ENCODE measurements at places on chromosomes 13 and 19.

- DNase-seq, result no peak
Observed at GRCh38 chr13:38346764-38347163, 2.9 kb upstream of the UFM1 start.

DNA sequence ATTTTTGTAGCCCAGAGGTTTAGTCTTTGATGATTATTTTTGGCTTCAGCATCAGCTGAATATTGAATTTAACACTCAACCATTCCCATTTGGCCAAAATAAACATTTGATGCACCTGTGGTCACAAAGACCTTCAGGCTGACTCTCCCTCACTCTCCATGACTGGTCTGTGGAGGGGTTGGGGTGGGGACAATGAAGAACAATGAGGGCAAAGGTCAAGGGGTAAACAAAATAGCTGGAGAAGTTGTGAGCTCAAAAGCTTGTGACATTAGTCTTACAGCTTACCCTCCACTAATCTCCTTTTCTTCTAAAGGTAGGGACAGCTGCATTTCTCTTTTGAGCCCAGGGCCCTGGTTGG is 86.9 kb downstream of the SLC15A1 start:
- no peak for DNase-seq

DNA sequence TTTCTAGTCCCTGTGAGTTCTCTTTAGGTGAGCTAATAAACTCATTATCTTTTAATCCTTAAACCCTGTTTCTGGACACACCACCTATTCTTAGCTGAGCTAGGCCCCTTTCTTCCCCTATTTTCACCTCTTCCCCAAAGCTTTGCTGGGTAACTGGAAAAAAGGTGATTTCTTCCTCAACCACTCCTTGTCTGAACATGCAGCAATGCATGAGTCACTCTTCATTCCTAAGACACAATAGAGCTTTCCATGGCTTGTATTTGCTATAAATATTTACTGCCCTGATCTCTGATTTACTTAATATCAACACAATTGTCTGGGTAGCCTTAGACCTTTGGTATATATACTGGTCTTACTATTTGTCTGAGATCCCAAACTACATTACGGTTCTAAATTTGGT is 370.9 kb downstream of the KLF5 start:
- DNase-seq, result no peak

GRCh38 chr13:57056601-57057180 is 84.0 kb upstream of the PRR20A start:
- DNase-seq, result no peak

DNA sequence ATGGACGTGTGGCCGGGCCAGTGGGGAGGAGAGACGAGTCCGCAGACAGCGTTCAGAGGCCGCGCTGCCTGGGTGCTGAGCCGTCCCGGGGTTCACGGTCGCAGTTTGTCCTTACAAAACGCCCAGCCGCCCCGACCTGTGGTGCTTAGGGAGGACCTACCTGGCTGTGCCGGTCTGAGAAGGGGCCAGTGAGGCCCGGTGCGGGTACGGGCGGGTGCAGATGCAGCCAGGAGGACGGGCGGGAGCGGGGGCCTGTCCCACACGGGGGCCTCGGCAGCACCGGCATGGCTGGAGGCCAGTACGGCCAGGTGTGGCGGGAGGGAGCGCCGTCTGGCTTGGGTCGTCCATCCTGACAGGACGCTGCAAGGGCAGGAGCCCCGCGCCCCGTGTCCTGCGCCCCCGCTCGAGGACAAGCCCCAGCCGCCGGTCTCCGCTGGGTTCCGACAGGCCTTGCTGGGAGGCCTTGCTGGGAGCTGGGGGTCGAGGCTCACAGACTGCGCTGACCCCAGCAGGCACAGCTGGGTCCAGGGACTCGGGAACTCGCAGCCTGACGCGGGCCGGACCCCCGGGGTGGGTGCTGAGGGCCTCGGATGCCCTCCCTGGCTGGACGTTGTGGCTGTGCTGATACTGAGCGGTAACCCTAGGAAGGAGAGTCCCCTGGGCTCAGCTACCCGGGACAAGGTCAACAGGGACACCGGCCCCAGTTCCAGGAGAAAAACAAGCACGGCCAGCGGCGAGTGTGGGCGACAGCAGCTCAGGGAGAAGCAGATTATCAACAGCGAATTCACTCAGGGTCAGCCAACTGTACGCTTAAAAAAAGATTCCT is 5.3 kb upstream of the PROZ start:
- DNase-seq, result no peak

DNA sequence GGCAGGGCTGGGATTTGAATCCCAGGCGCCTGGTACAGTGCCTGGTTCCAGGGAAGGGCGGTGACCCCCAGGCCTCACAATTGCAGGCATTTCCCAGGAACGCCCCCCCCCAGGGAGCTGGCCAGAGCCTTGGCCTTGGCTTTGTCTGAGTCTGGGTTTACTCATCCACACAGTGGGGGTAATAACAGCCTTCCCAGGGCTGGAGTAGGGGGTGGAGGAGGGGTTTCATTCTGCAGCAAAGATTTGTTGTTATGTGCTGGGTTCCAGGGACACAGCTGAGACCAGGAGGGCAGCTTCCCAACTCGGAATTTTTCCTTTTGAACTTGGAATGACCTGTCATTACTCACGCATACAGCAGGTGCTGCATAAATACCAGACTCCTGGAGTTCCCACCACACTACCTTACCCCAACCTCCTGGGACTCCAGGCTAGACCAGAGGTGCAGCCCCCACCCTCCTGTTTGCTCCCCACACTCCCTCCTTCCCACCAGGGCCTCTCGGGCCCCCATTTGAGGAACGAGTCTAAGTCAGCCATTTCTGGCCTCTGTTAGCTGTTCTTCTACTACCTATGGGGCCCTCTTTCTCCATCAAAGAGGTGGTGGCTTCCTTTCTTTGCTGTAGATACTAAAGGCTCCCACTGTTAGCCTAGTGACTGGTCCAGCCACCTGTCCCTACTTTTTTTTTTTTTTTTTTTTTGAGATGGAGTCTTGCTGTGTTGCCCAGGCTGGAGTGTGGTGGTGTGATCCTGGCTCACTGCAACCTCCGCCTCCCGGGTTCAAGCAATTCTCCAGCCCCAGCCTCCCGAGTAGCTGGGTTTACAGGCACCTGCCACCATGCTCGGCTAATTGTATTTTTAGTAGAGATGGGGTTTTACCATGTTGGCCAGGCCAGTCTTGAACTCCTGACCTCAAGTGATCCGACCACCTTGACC is 1.6 kb upstream of the ADAMTS10 start:
- DNase-seq, result peak; percentile 18

DNA sequence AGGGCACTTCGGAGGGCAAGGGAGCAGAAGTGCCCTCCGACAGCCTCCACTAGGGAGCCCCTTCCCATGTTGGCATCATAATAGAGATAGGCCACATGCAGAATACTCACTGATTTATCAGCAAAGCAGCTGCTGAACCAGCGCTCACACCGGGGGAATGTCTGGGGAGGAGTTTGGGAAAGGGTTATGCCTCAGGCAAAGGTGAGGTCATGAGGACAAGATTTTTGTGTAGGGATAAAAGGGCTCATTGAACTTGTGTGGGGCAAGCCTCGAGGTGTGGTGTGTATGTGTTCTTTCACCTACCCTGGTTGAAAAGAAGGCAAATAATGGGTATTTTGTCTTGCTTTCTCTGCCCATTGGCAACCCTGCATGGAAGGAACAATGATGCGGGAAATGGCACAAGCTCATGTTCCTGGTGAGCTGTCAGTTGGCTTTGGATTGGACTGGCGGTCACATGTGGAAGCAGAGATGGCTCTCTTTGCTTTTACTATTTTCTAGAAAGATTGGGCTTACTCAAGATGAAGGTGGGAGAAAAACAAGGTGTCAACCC is 39.1 kb upstream of the SLC7A9 start:
- no peak for DNase-seq

GRCh38 chr19:4583961-4584669 is 24.6 kb upstream of the SEMA6B start:
- DNase-seq, result no peak

- no peak for DNase-seq
Observed at GRCh38 chr13:43206838-43207237, 183.5 kb downstream of the DNAJC15 start.

GRCh38 chr13:110445722-110446574 is 115.6 kb downstream of the RAB20 start:
- no peak for DNase-seq

- DNase-seq, result peak; percentile 28
Observed at GRCh38 chr19:28737021-28737895, 475.7 kb downstream of the UQCRFS1 start.

DNA sequence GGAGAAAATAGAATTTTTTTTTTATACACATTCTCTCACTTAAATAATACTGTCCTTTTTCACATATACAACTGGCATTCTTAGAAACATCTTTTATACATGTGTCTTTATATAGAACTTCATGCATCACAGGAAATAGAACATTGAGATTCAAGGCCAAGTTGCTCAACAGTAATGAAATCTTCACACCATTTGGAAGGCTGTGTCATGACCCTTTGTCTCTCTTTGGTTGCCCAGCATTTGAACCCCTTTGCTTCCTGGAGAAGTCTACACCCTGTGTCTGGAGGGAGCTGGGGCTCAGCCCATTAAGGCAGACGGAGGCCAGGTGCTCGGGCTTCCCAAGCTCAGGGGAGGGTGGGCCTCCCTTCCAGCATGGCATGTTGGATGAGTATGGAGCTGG is 41.1 kb downstream of the B3GLCT start:
- DNase-seq, result no peak

DNA sequence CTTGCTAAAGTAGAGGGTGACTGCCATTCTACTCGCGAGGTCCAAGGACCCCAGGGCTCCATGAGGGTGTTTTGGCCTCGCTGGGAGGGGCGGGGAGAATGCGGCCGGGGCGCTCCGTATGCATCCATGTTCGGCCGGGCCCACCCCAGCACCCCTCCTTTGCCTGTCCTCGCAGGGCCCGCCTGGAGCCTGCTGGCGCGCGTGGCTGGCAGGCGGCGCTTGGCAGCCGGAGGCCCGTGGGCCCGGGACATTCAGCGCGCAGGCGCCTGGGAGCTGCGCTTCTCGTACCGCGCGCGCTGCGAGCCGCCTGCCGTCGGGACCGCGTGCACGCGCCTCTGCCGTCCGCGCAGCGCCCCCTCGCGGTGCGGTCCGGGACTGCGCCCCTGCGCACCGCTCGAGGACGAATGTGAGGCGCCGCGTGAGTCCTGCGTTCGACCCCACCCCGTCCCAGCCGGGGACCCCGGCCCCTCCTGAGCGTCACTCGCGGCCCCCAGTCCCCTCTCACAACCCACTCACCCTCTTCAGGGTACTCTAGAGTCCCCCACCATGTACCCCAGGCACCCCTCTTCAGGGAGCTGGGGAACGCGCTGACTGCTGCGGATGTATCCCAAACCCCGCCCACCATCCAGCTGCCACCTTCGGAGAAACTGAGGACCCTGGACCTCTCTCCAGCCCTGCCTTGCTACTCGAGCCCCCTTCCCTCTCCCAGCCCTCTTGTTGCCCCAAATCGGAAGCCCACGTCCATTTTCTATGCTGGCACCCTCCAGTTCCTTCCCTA is 4.1 kb downstream of the DLL3 start:
- peak; percentile 76 for DNase-seq

DNA sequence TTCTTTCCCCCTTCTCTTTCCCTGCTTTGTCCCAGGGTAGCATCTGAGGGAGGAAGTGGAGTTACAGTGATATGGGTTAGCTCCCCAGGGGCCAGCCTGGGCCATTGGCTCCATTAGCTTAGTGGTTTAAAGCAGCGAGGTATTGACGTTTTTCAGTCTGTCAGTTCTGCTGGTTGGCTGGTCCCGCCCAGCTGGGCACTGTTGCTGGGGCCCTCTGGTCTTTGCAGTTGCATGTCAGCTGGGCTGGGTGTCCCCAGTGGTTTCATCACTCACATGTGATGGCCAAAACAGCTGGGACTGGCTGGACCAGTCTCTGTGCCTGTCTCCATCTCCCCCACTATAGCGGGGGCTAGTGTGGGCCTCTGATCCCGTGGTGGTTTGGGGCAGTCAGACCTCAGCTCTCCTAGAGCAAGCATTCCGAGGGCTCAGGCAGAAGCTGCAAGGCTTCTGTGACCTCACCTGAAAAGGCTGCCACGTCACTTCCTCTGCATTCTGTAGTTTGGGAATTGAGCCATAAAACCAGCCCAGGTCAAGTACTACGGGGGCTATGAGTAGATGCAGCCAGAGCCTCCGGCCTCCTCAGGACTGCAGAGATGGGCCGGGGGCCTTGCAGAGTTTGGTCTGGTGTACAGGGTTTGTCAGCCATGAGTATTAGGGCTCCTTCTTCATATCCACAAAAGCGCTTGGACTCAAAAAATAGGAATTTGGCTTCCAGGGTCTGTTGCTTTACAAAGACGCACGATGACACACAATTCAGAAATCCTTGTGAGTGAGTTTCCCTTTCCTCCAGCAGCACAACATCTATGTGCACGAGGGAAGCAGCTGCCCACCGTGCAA is 30.0 kb downstream of the TSSK6 start:
- DNase-seq, result no peak

- no peak for DNase-seq
Observed at GRCh38 chr13:83877651-83878355, 4.5 kb downstream of the SLITRK1 start.

DNA sequence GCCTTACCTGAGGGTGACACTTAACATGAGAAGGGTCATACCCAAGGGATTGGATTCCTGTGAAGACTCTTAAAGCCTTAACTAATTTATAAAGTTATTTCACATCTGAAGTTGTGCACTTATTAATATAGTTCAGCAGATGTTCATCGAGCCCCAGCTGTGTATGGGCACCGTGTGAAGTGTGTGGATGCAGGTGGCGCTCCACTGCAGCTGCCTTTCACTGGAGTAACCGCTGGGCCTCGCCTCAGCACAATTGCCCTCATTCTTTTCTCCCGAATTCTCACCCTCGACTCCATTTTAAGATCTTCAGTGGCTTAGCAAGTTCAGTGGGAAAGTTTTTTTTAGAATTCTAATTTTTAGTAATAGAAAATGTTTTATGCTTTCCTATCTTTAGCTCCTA is 66.2 kb downstream of the DPY19L3 start:
- no peak for DNase-seq

- DNase-seq, result no peak
Observed at GRCh38 chr19:29432677-29433076, 93.1 kb upstream of the VSTM2B start.

DNA sequence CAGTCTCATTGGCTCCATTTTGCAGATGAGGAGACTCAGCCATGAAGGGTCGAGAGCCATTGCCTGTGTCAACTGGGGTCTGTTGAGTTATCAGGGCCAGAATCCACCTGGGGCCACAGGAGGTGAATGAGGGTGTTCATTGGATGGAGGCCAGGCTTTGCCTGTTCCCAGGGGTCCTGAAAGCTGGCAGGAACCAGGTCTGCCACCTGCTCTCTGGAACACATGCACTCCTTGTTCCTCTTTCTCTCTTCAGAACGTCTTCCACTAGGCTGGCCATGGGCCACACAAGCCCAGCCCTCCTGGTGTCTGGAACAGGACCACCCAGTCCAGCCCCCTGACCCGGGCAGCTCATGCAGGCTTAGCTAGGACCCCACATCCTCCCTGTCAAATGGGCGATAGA is 21.1 kb downstream of the PPP1R37 start:
- no peak for DNase-seq

All from CD4-positive, alpha-beta T cell treated with Interleukin-17A for 1 hour (primary cell).